ENCODE measurements at places on chromosomes 12 and 14.
A peak's percentile ranks its signal among the peaks of the same experiment; 100 is the strongest.

DNA sequence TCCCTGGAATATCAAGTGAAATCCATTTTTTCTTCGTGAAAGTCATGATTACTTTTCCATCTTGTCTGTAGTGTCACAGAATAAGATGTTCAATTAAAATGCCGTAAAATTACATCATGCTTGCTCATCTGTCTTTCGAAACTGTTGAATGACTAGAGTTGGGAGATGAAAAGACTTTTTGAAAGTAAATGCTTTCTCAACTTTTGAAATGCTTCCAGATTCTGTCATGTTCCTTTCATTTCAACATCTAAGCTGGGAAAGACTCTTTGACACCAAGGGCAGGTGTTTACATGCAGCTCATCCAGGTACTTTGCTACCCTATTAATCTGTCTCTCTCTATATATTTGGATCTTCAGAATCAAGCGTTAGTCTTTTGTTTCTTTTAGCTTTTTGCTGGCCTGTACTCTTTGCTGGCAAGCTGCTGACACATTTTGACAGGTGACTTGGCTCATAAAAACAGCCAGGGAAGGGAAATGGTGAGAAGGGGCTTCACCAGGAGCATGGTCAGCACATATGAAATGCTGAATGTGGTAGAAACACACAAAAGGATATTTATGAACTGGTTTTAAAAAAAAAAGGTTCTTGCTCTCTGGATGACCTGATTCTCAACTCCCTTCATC lies 77.0 kb upstream of the METAP2 start:
- DNase-seq: no peak

DNA sequence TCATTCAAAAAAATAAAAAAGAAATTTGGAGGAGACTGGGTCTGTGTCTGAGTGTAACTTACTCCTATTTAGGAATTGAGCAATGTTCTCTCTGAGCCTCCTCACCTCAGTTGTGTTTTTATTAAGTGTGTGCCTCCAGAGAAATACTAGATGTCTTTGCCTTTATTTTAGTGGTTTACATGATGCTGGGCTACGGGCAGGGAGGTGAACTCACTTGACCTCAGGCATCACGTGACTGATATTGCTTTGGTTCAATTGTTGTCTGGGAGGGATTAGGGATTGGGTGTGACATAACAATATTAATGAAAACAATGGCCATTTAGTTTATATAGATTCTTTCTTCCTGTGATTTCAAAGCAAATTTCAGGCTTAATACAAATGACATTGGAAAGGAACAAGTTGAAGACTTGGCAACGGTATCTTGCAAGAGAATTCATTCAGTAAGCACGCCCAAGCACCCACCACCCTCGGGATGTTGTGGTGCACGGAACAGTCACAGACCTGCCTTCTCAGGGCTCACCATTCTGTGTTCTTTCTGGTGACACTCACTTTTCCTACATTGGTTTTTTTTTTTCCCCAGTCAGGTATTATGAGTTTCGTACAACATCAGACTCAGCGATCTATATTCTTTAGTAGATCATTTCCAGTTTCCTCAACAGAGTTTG lies 77.5 kb downstream of the BMP4 start:
- DNase-seq: no peak

DNA sequence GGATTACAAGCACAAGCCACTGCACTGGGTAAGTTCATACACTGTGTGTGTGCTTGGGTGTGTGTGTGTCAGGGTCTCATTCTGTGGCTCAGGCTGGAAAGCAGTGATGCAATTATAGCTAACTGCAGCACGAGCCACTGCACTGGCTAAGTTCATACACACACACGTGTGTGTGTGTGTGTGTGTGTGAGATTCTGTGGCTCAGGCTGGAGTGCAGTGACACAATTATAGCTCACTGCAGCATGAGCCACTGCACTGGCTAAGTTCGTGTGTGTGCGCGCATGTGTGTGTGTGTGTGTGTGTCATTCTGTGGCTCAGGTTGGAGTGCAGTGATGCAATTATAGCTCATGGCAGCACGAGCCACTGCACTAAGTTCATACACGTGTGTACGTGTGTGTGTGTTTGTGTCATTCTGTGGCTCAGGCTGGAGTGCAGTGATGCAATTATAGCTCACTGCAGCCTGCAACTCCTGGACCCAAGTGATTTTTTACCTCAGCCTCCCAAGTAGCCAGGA lies 85.4 kb downstream of the HECTD1 start:
- no peak for DNase-seq

DNA sequence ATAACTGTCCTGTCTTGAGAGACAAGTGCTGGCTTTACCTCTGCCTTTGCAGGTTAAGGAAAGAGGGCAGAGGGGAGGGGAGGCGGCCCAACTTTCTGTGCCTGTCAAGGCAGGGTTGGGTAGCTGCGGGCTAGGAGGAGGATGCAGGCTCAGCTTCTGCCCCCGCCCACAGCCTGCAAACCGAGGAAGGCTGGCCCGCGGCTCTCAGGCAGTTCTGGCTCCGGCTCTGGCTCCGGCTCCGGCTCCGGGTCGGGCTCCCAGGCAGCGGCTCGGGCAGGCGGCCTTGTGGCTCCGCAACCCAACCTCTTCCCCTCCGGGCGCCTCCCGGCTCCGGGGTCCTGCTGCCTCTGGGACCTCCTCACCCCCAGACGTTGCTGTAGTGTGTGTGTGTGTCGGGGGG lies 92.9 kb downstream of the TMEM30B start:
- DNase-seq: no peak

- DNase-seq: no peak
Measured at GRCh38 chr14:75705014-75705413, 44.0 kb downstream of the TTLL5 start.

DNA sequence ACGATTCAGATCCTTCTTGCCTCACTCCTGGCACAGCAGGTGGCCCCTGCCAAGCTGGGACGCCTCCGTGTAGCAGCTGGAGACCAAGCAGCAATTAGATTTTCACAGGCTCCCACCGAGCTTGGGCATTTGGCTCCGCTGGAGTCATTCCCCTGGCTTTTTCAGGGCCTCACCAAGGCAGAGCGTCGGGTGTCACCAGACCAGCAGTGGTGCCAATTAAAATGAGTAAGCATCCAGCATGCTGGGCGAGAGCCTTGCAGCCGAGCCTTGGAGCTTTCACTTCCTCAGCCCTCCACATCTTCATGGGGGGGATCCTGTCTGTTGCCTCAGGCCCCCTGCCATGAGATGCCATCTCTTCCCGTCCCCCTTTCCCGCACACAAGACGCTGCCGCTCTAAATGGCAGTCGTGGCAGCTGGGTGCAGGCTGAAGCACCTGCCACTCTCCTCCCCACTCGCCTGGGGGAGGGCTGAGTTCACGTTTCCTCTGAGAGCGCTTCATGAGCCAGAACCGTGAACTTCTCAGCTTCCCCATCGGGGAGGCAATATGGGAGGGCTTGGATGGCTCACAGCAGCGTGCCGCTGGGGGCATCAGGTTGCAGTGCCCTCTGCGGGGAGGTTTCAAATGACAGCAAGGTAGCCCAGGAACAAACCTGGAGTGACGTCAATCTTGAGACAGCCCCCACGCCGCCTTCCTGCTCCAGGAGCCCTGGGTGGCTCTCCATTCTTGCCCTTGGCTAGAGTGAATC lies 11.7 kb downstream of the TPCN1 start:
- peak; percentile 37 for DNase-seq

DNA sequence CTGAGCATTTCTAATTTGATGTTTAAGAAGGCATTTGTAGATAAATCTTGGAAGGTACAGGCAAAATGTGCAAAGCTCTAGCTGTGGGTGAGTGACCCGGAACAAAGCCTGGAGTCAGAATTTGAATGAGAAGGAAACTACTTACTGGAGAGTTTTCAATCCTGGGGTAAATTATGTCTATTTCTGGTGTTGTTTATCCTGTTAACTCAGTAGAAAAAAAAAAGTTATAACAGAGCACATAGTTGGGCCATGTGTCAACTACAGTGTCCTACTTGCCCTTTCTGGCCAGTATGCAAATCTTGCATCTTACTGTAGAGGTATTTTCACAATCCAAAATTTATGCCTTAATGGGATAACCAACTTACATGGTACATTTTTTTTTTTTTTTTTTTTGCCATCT lies 182.3 kb downstream of the SYNE2 start:
- DNase-seq: no peak

DNA sequence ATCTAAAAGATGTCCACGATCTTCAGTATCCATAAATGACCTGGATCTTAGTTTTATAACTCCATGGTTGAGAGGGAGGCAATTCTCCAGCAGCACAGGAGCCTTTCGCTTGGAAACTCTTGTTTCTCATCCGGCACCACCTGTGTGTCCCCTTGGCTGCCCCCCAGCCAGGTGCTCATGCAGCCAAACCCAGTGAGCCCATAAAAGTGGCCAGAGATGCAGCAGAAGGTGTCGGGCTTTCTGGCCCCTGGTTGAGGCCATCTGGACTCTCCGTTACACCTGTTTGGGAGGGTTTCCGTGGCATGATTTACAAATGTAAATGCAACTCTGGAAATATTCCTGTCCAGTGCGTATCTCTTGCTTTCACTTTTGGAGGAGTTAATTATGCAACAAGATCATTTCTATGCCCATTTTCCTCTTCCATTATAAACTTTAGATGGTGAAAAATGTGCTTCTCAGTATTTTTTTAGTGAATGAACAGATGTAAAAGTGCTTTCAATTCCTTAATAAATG lies 291.1 kb downstream of the DIO2 start:
- no peak for DNase-seq

GRCh38 chr12:1523046-1523445 lies 71.3 kb downstream of the FBXL14 start:
- no peak for DNase-seq

Data from effector memory CD4-positive, alpha-beta T cell (primary cell).